ENCODE measurements at places on chromosomes 7 and 10.

DNA sequence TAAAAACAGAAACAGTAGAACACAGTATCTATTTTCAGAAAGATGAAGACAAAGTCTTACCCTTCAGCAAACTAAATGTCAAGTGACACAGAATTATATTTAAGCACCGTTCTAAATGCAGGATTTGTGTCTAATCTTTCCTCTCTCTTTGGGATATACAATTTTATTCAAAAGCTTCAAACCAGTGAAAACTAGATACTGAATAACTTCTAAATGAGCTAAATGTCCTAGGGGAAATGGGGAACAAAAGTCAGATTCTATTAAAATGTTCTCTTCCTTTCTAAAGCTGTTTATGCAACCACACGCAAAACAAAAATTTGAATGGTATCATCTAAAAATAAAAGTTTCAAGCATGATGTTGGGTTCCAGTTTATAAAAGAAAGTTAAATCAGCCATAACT is 136.4 kb upstream of the AOAH start:
- DNase-seq: no peak

- DNase-seq: no peak
Measured at GRCh38 chr7:130529417-130529816, 37.5 kb downstream of the MEST start.

GRCh38 chr7:98418636-98419315 is 17.9 kb upstream of the BAIAP2L1 start:
- peak; percentile 99 for DNase-seq

- peak; percentile 41 for DNase-seq
Measured at GRCh38 chr10:11165591-11166543, 148.2 kb downstream of the CELF2 start.

DNA sequence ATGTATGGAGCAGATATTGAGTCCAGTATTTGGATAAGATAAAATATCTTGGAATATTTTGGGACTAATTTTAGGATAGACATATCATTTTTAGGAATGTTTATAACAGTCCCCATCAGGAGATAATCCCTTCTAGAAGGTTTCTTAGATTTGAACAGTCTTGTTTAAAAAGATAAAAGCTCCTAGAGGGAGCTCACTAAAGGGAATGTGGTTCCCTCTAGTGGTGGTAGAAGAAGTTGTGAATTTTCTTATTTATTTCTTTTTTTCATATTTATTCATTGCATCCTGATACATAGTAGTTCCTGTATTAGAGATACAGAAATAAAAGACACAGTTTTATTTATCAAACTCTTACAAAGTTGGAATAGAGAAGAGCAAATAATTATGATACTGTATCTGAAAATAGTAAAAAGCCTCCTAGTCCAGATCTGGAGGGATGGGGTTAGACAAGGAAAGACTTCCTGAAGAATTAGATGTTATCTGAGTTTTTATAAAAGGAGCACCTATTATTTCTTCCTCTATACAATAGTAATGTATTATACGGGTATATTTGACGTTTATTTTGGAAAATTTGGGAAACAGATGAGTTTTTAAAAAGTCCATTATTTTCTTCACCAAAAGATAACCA is 24.5 kb upstream of the KLF14 start:
- peak; percentile 37 for DNase-seq

- peak; percentile 98 for DNase-seq
Measured at GRCh38 chr10:122307669-122308416, 36.7 kb downstream of the BTBD16 start.

GRCh38 chr7:22438994-22439393 is 61.0 kb downstream of the STEAP1B start:
- DNase-seq: no peak

DNA sequence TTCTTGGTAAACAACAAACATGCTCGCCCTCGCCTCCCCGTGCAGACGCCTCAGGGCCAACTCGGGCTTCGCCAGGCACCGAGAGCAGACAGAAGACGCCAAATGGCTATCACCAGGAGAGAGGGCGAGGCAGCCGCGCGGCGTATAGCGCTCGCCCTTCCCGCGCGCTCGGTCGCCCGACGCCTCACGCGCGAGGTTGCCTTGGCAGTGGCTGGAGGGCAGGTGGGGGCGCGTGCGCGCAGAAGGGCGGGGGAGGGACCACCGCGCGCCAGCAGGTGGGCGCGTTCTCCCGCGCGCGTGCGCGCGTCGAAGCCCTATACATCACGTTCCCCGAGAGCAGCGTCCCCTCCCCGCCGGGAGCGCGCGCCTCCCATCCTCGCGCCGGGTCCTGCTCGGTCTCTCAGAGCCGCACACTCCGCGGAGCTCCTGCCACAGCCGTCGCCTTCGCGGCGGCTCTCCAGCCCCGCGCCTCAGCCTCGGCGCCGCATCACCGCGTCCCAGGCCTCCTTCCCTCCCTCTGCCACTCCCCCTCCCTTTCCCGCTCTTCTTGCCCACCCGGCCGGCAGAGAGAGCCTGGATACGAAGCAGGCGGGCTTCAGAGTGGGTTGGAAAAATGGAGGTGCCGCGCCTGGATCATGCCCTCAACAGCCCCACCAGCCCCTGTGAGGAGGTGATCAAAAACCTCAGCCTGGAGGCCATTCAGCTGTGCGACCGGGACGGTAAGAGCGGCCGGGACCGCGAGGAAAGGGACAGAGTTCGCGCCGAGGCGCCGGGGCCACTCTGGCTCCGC is at the start of gene PHYHIPL:
Gene PHYHIPL, plus strand, starts transcription at position 403 of the 790 bp plus-strand sequence. Its CDS starts 211 bp downstream, at position 614.
- peak; percentile 4 for DNase-seq
